ENCODE measurements at places on chromosomes 3 and 15. TPM values are rescaled to one million over a fixed set of nuclear protein-coding genes. Genes with fewer than 3 reads are reported as not detected.

- DNase-seq = no peak
Observed at GRCh38 chr15:31439328-31439727, 112.7 kb downstream of the KLF13 start.

DNA sequence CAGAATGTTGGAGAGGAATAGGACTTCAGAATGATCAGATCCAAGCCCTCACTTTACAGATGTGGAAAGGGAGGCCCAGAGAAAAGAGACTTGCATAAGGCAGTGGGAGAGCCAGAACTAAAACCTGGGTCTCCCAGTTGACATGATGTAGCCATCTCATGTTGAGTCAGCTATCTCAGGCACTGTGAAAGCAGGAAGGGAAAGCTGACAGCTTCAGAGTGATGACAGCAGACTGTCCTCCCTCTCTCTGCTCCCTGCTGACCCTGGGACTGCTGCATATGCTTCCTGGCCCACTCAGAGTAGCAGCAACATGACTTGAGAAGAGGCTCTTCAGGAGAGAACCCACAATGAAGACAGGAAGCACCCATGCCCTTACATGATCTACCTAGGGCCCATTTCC is 14.7 kb downstream of the FHIT start:
- no peak for DNase-seq

DNA sequence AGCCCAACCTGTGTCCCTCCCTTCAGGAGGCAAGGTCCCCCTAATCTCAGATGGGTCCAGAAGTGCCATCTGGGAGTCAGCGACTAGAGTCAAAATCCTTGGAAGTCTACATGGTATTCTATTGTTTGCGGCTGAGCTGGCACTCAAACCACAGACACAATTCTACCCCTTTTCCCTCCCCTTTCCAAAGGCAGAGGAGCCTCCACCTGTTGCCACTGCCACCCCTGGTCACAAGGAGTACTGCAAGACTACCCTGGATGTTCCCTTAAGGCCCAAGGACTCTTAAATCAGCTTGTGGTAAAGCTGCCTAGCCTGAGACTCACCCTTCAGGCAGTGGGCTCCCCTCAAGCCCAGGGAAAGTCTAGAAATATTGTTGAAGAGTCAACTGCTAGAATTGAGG is 4.3 kb upstream of the OR5H6 start:
- DNase-seq = no peak

GRCh38 chr3:168812234-168812633 is 716.5 kb upstream of the GOLIM4 start:
- DNase-seq = no peak

GRCh38 chr15:68431037-68431791 is 749 bp downstream of the ITGA11 start:
- DNase-seq = no peak

DNA sequence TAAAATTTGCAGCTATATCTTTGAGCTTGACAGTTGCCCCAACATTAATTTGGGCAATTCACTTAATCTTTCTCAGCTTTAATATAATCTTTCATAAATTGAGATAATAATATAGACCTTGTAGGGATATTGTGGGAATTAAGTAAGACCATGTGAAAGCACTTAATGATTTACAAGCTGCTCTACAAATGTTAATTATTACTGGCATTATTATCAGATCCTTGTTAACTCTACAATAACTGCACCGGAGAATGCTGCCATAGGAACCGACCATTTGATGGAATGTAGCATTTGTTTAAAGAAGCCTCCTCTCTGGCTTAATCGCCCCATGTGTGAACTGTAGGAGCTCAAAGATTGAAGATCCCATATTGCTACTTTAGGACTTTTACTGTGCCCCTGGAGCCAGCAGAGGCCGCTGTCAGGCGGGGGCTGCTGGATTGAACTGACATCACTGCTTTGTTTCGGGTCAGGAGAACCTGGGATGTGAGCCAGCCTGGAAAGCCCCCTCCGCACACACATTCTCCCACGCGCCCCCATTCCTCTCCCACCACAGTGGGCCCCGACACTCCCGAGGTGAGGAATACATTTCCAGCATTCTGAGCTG is 154.2 kb upstream of the TNIK start:
- DNase-seq = no peak

GRCh38 chr3:173045770-173046382 is 95.2 kb downstream of the SPATA16 start:
- DNase-seq = no peak

ZNF501 gene
- total RNA-seq = 6.7 TPM

FILIP1L gene
- 35.6 TPM for total RNA-seq

TMEM39A gene
- total RNA-seq = 50.7 TPM

PARP3 gene
- total RNA-seq = 10.1 TPM

C15orf62 gene
- total RNA-seq = 0.53 TPM

INKA1 gene
- 20.4 TPM for total RNA-seq
